Neural crest cell (in vitro differentiated cells): ENCODE measurements at places on chromosomes 13 and 19.

DNA sequence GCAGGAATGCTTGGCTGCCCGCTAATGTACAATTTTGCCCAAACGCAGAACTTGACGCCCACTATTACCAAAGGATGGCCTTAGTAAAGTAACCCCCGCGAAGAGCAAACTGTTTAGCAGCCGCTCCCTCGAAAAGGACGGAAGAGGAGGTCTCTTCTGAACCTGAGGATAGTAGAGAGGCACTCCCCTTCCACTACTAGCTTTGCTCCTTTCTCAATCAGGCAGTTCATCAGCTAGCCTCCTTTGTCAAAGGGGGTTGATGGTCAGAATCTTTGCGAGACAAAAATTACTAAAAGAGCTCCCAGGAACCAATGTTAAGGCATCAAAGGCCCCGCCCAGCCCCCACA, 534 bp downstream of the CAB39L start:
- DNase-seq: no peak

GRCh38 chr19:8075158-8076074, 22.9 kb downstream of the CCL25 start:
- DNase-seq: no peak

- DNase-seq: no peak
These were observed 6.7 kb downstream of the POLR2E start for GRCh38 chr19:1088416-1089010.

DNA sequence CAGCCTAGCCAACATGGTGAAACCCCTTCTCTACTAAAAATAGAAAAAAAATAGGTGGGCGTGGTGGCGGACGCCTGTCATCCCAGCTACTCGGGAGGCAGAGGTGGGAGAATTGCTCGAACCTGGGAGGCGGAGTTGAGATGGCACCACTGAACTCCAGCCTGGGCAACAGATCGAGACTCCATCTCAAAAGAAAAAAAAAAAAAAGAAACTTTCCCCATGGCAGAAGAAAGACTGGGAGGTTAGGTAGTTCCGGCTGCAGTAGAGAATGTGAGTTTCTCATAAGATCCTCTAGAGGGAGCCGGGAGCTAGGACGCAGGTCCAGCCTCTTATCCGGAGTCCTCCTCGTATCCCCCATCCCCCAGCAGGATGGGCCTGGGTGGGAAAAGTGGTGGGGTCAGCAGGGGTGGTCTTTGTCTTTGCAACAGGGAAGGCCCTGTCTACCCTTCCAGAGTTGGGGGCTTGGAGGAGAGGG, 13.2 kb upstream of the CREB3L3 start:
- peak; percentile 36 for DNase-seq

DNA sequence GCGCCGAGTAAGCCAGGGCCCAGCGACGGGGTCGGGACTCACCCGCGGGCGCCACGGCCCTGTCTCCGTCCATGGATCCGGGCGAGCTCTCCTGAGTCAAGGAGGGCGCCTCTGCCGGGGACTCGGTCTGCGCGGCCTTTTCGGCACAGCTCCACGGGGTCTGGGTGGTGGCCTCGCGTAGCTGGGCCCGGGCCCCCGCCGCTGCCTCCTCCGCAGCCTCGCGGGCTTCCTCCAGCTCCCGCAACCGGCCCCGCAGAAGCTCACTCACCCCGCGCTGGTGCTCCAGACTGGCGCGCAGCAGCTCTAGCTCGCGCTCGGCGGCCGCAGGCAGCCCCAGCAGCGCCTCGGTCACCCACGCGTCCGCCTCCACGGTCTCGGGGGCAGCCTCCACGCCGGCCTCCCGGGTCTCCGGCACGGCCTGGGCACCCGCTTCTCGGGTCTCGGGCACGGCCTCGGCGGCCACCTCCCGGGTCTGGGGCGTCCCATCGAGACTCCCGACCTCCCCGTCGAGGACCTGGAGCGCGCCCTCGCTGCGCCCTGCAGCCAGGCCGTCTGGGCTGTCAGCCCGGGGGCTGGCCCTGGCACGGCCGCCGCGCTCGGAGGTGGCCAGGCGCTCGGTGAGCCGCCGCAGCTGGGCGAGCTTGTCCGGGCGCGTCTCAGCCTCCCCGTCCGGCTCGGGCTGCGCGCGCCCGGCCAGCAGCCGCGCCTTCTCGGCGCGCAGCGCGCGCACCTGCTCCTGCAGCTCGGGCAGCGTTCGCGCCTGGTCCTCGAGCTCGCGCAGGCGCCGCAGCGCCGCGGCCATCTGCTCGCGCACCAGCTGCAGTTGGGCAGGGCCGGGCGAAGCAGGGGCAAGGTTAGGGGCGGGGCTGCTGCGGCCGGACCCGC, 8.4 kb downstream of the KANK3 start:
- peak; percentile 37 for DNase-seq

DNA sequence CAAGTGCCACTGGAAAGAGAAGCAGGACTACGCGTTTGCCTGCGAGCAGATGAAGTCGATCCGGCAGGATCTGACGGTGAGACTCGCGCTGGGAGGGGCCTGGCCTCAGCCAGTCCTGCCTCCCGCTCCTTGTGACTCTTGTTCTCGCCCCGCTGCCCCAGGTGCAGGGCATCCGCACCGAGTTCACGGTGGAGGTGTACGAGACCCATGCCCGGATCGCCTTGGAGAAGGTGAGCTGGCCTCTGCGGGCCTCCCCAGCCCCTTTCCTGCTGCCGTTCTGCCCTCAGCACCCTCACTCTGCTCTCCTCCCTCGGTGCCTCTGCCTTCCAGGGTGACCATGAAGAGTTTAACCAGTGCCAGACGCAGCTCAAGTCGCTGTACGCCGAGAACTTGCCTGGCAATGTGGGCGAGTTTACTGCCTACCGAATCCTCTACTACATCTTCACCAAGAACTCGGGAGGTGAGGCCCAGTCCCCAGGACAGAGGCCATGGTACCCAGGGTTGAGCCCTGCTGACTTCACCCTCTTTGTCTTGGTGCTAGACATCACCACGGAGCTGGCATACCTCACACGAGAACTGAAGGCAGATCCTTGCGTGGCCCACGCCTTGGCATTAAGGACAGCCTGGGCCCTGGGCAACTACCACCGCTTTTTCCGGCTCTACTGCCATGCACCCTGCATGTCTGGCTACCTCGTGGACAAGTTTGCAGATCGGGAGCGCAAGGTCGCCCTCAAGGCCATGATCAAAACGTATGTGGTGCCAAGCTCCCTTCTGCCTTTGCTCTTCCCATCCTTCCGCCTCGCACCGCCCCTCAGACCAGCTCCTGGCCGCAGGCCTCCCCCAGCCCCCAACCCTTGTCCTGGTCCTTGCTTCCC, 5.6 kb downstream of the LENG9 start:
- no peak for DNase-seq

- no peak for DNase-seq
These were observed 121.1 kb downstream of the FLT1 start for GRCh38 chr13:28373810-28374209.

GRCh38 chr13:111337206-111337605, 16.8 kb downstream of the TEX29 start:
- no peak for DNase-seq

DNA sequence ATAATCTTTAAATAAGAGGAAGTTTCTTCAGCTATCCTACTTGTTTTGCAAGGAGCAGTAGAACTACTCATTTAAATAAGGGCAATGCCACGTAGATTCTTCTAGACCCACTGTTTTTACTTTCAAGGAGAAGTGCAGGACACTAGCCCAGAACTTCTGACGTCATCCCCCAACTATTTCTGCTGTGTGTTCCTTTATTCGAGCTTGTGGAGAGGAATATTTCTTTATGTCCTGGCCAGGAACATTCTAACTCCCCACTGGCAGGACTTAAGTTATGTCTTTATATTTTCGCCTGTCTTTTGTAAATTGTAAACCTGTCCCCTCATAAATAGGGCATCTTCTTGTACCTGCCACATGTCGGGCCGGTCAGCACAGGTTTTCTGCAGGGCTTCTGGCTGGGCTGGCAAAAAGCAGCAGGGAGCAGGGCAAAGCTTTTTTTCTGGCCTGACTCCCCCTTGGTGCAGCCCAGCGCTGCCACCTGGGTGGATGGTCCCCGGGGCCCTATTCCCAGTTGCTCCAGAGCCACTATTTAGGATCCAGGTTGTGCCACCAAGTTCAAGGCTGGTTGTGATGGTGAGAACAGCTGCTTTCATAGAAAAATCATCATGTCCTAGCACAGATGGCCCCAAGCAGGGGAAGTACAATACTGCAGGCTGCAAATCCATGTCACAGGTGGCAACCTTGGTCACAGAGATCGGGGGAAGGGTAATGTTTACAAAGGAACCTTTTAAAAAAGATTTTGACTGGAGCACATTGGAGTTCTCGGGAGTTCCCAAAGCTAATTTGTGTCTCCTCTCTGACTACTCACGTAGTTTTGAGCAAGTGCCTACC, 1.8 kb downstream of the MBNL2 start:
- no peak for DNase-seq

DNA sequence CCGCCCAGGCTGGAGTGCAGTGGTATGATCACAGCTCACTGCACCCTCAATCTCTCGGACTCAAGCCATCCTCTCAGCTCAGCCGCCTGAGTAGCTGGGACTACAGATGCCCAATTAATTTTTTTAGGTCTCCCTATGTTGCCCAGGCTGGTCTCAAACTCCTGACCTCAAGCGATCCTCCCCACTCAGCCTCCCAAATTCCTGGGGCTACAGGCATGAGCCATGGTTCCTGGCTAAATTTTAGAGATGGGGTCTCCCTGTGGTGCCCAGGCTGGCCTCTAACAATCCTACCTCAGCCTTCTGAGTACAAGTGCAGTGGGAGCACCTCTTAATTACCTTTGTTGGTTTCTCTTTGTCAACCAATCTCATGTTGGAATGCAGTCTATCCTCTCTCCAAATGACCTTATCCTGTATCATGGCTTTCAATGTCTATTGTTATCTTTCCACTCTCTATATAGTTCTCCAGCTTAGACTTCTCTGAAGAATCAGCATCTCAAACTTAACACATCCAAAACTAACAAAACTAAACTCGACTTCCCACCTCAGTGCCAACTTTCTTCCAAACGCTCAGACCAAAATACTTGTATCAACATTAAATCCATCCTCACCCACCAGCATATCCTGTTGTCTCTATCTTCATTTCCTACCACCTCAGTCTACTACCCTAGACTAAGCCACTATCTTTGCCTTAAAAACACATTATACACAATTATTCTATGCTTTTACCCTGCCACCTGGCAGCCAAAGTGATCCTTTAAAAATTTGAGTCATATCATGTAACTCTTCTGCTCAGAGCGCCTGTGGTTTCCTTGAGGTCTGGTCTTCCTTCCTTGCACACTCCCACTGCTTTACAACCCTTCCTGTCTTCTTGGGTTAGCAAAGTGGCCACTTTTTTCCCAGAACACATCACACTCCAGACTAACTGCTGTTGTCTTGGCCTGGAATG, 6.7 kb downstream of the TPT1 start:
- no peak for DNase-seq

- DNase-seq: no peak
These were observed 158.7 kb upstream of the RNF113B start for GRCh38 chr13:98335721-98336120.
